Osteoblast (primary cell): ENCODE measurements at places on chromosomes 1 and 21.

GRCh38 chr1:64111787-64112186, 91.6 kb upstream of the UBE2U start:
- peak; percentile 17 for DNase-seq

GRCh38 chr1:21051177-21051825, 125.4 kb downstream of the EIF4G3 start:
- no peak for DNase-seq

DNA sequence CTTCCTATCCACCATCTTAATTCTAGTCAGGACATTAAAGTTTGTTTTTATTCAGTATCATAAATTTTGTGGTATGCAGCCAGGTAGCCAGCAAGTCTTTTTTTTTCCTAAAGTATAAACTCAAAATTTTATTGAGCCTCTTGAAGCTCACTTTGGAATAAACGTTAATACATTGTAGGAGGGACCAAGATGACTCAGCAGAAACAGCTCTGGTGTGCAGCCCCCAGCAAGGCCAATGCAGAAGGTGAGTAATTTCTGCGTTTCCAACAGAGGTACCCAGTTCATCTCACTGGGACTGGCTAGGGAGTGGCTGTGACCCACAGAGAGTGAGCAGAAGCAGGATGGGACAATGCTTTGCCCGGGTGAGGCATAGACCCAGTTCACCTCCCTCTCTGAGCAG, 9.7 kb upstream of the OR2M3 start:
- DNase-seq, result no peak

- no peak for DNase-seq
Observed at GRCh38 chr1:211742889-211743529, 67.6 kb upstream of the NEK2 start.

- DNase-seq, result peak; percentile 87
Observed at GRCh38 chr1:225508538-225509375, 80.9 kb upstream of the LBR start.

- no peak for DNase-seq
Observed at GRCh38 chr1:232291681-232292080, 338.3 kb downstream of the SIPA1L2 start.

DNA sequence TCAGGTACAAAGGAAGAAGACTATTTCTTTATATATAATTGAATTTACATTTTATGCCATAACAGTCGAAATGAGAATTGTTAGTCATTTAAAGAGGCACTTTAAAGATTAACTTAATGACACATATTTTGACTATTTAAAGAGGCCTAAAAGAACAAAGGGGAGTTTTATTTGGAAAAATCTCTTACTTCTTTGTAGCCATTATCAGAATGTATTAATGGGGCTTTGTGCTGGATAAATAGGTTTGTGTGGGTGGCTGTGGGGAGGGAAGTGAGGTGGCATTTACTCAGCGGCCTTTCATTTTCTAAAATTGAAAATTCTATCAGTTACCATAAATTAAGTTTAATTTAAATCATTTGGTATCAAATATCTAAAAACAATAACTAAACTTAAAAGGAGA, 462.2 kb upstream of the CXADR start:
- no peak for DNase-seq

DNA sequence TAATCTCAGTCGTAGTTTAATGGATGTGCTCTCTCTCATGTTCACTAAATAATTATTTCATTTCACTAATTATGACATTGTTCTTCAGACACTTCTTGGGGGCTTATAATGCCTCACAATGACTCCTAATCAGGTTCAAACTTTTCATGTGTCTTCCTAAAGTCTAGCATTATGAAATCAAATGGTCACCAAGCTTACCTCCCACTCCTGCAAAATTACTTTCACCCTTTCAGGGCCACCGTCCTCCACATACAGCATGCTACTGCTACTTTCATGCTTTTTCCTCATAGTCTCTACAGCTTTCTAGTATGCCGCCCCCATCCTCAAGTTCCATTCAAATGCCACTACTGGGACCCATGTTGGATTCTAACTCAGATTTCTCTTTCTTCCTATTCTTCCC, 59.8 kb upstream of the C1orf53 start:
- no peak for DNase-seq

- DNase-seq, result peak; percentile 99
Observed at GRCh38 chr1:3219005-3219790, 150.2 kb downstream of the PRDM16 start.

- DNase-seq, result peak; percentile 97
Observed at GRCh38 chr1:205449750-205450443, 5.9 kb downstream of the BLACAT1 start.
